Muscle of leg (tissue), 16 donors: ENCODE measurements at places on chromosomes 1 and 21. TPM values are rescaled to one million over a fixed set of nuclear protein-coding genes. Genes with fewer than 3 reads are reported as not detected.

Gene ALG6
- 14.3 TPM for total RNA-seq

Gene DARS2
- total RNA-seq: 10.2 TPM

Gene TEX38
- total RNA-seq: not detected

DNA sequence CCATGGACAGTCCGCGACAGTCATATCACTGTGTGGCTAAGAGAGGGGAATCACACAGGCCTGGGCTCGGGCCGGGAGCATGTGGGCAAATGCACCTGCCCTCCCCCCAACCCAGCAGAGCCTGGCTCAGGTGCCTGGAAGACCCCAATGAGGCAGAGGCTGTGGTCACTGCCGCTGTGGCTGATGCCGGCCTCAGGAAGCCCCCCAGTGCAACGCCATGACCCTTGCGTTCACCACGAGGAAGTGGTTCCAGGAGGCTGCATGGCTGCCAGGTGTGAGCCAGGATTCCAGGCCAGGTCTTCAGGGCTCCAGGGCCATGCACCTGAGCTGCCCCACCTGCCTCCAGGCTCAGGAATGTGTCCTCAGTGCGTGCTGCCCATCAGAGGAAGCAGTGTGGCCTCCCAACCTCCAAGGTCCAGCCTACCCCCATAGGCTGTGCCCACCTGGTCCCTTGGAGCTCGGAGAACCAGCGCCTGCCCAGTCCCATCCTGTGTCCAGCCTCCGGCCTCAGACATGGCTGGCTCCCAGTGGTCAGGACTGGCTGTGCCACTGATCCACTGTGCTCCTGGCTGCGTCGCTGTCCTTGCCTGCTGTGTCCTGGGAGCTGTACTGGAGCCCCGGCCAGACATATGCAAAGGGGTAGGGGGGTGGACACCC lies 8.0 kb downstream of the ARHGEF16 start:
- no peak overlapping the region for H3K4me3 ChIP-seq
- no peak for DNase-seq
- H3K4me1 ChIP-seq: peaks cover 72% of the 10 kb centered on the region
- no peak overlapping the region for H3K27ac ChIP-seq
- no peaks in the 10 kb centered on the region for H3K27me3 ChIP-seq
- no peaks in the 10 kb centered on the region for H3K36me3 ChIP-seq

DNA sequence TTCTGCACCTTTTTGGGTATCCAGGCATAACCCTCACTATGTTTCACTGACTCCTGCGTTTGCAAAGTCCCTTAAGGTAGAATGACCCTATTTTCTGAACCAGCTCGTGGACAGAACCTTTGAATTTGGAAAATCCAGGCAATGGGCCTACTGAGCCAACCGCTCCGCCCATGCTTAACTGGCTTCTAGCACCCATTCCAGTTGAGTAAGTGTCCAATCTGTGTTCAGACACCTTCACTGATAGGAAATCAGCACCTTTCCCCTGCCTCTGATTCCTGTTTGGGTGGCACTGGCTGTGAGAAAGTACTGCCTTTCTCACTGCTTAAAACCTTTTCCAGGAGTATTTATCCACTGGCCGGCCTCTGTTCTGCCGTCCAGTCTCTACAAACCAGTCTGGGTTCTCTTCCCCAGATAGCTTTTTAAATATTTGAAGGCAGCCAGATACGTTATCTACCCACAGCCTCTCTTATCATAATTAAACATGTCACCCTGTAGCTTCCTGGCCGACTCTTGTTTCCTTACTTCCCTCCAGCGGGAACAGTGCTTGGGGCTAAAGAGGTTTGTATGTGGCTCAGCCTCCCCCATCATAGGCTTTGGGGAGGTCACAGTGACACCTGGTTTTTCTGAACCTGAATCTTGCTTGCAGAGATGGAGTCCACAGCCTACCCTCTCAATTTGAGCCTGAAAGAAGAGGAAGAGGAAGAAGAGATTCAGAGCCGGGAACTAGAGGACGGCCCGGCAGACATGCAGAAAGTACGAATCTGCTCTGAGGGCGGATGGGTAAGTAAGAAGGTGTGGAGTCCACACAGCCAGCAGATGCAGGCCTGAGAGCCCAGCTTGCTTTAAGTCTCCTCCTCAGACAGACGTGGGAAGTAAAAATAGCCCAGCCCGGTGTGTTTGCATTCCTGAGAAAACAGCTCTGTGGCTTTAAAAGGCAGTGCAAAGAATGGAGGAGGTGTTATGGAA lies 1.3 kb downstream of the POGK start:
- H3K27me3 ChIP-seq: no peaks in the 10 kb centered on the region
- DNase-seq: peak; percentile 16
- peak overlapping the region; percentile 47 for H3K27ac ChIP-seq
